ENCODE measurements at places on chromosomes 5 and 9.
A peak's percentile ranks its signal among the peaks of the same experiment; 100 is the strongest.

DNA sequence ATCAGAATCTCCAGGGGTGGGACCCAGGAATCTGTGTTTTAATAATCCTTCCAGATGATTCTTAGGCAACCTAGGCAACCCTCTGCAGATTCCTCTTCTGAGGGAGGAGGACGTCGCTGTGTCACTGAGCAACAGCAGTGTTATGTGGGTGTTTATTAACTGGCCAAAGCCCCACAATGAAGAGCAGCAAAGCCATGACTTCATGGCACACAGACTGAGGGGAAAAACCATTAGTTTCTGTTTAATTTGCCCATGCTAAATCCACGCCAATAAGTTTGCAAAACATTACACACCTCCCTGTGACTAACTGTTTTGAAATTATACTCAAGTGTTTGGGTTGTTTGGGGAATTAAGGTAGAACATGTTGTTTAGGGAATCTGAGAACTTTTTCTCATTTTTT is 83.7 kb upstream of the TMED7 start:
- no peak for DNase-seq

DNA sequence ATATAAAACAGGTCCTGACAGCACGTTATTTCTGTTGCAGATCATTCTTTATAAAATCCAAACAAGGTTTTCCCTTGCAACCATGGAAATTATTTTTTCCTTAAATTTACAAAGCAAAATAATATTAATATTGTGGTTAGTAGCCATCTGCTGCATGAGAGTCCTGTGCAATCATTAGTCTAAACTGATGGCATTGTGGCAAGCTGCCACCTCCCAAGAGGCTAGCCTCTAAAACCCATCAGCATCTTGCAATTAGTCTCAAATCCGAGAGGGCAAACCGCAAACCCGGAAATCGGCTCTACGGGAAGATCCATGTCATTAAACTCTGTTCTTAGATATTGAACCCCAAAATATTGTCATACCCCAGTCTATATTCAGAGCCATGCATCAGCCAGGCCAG is 11.3 kb upstream of the CDH6 start:
- no peak for DNase-seq

DNA sequence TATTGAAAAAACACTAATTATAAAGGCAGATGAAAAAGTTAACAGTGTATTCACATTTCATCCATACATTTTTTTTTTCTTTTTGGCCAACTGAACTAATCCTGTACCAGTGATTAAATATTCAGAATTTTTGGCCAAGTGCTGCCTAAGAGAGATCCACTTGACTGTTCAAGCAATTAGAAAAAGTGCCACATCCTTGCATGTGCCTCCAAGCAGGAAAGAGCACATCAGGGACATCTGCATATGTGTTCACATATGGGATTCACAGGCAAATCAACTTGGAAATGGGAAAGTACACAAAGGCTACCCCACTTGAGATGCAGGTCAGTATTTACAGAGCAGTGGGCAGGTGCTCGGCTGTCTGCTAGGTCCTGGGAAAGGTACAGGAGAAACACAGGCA is 163.3 kb upstream of the LHFPL2 start:
- DNase-seq: no peak

DNA sequence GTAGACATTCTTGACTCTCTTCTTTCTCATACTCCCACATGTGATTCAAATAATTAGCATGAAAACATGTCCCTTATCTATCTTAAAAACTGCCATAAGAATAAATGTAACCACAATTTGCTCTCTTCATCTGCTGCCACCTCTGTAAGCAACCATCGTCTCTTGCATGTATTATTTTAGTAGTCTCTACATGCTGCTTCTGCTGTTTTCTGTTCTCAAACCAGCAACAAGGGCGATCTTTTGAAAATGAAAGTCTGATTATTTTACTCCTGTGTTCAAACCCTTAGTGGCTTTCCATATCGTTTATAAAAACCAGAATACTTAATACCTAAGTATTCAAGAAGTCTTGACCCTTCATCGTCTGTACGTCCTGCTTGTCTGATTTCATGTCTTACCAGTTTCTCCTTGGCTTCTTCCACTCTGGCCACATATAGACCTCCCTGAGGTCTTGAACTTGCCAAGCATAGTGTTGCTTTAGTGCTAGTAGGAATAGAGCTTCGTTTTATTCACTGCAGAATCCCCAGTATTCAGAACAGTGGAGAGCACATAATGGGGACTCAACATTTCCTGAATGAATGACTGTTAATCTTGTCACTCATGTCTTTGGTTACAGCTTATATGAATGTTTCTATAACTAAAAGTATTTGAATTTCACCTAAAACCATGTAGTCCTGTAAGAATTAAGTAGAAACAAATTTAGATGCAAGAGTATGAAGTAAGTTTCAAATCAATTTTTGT is 10.6 kb downstream of the CDC42SE2 start:
- no peak for DNase-seq

- no peak for DNase-seq
Measured at GRCh38 chr9:81125446-81126092, 563.8 kb downstream of the TLE1 start.

- DNase-seq: no peak
Measured at GRCh38 chr5:386432-387341, 56.3 kb upstream of the EXOC3 start.

DNA sequence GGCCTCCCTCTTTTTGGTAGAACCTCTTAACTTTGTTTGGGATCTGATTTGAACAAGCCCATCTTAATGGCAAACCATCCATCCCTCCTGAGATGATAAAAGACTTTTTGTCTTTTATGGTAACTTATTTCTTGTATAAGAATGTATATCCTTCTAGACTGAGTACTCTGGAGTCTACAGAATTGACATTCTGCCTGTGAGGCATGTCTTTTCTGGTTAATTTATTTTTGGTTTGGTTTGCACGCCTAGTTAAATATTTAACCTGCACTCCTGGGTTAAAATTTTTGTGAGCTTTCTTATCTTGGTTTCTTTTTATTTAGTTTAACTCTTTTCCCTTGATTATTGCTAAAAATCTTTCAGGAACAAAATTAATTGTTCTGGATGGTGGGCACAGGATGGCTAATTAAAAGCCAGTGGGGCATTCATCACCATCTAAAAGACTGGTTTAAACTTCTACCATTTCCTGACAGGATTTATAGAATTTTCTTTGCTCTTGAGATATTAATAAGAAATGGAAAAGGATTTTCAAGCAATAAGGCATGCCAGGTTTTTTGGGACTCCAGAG is 50.3 kb downstream of the PHAX start:
- no peak for DNase-seq

DNA sequence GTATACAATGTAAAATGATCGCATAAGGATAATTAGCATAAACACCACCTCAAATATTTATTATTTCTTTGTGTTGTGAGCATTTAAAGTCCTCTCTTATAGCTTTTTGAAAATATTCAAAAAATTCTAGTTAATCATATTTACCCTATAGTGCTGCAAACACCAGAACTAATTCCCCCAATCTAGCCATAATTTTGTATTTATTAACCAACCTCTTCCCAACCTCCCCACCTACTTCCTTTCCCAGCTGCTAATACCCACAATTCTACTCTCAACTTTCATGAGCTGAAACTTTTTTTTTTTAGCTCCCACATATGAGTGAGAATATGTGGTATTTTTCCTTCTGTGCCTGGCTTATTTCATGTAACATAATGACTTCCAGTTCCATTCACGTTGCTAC is 317.8 kb upstream of the ATP10B start:
- no peak for DNase-seq

GRCh38 chr9:92611621-92612285 is 58.2 kb downstream of the IPPK start:
- DNase-seq: no peak

DNA sequence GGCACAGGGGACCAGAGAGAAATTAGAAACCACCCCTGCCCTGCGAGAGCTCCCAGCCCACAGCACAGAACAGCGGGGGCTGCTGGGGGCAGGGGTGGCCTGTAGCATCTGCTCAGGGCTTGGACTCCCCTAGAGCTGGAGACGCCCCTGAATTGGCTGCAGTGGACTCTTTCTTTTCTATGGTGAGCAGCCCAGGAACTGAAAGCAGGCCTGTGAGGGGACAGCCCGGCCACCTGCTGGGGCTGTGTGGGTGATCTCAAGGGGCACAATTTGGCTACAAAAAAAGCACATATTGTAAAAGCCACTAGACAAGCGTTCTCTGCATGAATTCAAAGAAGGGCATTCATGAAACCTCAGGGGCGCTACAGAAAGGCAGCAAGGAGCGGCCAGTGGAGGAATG is 57.5 kb upstream of the ICE1 start:
- no peak for DNase-seq

DNA sequence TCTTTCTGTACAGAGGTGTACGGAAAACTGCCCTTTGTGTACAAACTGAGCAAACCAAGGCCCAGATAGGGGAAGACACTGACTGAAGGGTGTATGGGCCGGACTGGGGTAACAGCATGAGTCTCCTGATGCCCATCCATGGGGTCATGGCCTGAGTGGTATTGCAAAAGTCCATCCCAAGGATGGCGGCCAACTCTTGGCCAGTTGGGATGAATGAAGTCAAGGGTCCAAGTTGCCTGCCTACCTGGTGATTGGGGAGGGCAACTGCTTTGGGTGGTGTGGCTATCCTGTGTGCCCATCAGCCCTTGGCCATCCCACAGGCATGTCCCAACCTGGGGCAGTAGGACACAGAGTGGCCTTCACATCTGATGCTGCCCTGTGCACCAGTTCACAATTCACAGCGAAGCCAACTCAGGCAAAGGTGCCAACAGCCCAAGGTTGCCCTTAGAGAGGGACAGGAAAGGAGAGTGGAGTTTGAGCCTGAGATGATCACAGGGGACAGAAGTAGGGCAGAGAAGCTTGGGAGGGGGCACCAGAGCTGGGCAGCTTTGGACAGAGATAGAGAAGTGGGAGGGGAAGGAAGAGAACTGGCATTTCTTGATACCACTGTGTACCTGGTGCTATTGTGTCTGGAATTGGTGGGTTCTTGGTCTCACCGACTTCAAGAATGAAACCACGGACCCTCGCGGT is 46.6 kb downstream of the COL15A1 start:
- DNase-seq: no peak

DNA sequence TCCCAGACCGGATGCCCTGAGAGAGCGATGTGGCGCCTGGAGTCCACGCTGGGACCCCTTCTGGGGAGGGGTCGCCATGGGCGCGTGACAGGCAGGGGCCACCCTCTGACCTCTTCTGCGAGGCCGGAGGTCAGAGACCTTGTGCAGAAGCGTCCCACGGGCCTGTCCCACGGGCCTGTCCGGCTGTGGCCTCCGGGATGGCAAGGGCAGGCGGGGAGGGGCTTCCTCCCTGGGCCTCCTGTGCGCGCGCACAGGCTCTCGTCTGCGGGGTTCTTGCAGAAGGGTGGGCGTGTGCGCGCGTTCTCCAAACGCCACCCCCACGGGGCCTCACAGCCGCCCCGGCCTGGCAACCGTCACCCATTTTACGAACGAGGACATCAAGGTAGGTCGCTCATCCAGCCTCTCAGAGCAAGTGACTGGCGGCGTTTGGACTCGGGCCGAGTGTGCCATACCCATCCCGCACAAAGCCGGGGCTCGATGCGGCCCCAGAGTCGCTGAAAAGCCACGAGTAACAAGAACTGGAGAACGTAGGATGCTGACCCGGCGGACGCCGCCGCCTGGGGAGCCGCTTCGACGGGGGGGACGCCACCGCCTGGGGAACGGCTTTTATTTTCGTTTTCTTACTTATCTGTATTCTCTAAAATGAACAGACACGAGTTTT is 897 bp downstream of the AHRR start:
- no peak for DNase-seq

DNA sequence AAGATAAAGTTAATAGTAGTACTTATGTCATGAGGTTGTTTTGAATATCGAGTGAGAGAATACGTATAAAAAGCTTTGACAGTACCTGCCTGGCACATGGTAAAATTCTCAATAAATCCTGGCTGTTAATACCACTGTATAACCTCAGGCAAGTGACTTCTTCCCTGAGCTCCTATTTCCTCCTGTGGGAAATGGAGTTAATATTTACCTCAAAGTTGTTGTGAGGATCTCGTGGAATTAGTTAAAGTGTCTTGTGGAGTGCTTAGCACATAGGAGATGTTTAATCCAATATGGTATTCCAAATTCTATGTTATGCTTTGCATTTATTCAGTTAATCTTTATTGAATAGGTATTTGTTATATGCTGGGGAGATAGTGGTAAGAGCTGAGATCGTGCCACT is 18.5 kb downstream of the FOCAD start:
- no peak for DNase-seq

DNA sequence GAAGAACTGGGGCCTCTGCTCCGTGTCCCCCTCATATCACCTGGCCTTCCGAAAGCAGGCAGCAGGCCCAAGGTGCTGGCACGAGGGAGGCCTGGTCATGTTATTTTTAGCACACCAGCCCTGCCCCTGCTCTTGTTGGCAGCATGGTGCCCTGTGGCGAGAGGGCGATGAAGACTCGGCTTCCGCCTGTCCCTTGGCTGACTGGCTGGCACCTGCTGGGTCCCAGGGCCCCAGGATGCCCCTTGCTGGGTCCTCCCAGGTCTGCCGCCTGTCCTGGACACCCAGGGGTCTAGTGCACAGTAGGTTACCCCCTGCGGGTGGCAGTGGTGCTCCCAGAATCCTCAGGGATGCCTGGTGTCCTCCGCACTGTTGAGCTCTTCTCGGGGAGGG is 77.0 kb downstream of the RXRA start:
- no peak for DNase-seq

DNA sequence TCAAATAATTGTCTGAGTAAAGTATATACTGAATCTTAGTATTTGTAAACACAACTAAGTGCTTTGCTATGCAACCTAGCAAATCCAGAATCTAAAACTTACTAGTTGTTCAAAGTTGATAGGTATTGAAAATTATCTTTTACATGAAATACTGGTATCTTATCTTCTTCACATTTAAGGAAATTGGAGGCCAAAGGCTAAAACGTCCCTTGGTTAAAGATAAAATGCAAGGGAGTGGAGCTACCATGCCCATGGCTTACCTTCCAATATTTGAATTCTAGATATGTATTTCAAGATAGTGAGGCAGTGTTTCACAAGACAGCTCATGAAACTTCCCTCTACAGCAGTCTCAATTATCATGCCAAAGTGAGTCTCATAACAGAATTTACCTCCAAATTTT is 373.5 kb downstream of the KIAA0825 start:
- DNase-seq: no peak

DNA sequence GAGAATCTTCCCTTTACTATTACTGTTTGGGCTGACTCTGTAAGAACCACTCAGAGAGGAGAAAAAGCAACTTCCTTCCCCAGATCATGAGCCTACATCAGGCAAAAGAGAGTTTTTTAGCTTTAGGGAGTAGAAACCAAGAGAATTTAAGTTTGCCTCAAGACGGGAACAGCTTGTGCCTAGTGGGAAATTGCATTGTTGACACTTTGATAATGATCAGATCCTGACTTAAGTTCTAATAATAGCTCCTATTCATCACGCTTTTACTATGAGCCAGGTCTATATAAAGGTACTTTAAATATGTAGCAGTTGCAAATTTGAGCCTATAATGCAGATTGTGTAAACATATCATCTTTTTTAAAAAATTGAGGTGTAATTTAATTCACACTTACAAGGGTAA is 298.2 kb downstream of the MAN2A1 start:
- no peak for DNase-seq

DNA sequence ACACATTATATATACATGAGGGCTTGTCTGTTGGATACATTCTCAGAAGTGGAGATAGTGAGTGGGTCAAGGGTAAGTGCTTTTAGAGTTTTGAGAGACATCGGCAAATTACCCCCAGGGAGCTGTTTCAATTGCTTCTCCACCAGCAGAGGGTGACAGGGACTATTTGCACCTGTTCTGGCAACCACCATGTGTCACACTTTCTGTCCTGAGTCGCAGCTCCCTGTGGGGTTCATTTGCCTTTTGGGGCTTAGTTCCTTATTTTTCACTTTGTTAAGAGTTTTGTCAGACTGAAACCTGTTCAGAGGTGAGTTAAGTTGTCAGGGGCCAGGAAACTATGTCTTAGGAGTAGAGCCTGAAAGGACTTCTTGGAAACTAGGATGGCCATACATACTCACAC is 20.1 kb upstream of the SLC36A1 start:
- peak; percentile 73 for DNase-seq

All from GM19239 (cell line).